ENCODE measurements at places on chromosomes 6 and 20.

- no peak for DNase-seq
Measured at GRCh38 chr6:75278474-75279077, 6.0 kb downstream of the TMEM30A start.

GRCh38 chr6:158648682-158649131 is 1.1 kb upstream of the SYTL3 start:
- no peak for DNase-seq

GRCh38 chr6:40409716-40410397 is 177.3 kb downstream of the LRFN2 start:
- no peak for DNase-seq

GRCh38 chr20:62197311-62197710 is 14.5 kb downstream of the MTG2 start:
- peak; percentile 14 for DNase-seq

- no peak for DNase-seq
Measured at GRCh38 chr20:11132819-11133415, 459.1 kb upstream of the JAG1 start.

DNA sequence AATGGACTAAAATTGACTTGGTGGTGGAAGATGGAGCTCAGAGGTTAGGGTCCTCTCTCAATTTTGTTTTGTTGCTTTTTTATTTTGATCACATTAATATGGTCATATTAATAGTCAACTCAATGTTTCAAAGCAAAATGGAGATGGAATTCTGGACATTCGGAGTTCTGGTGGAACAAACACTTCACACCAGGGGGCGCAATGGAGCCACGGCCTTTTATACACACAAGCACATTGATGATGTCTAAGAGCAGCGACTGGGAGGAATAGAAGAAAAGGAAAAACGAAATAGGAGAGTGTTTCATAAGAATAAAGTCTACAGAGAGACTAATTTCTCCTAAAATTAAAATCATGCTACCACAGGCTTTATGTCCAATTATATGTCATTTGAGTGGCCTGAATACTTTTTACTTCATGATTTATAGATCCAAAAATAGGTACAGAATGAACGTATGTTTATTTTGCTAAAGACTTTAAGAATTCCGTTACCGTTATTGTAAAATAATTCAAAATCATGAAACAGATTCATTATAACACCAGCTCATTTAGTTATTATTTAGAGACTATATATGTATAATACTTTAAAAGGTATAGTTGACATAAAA is 197.6 kb upstream of the SASH1 start:
- DNase-seq: peak; percentile 82

- DNase-seq: no peak
Measured at GRCh38 chr6:135842618-135843392, 8.7 kb upstream of the PDE7B start.
